Activated CD8-positive, alpha-beta T cell treated with anti-CD3 and anti-CD28 coated beads for 36 hours (primary cell): ENCODE measurements at places on chromosomes 1 and 21.
A peak's percentile ranks its signal among the peaks of the same experiment; 100 is the strongest.

DNA sequence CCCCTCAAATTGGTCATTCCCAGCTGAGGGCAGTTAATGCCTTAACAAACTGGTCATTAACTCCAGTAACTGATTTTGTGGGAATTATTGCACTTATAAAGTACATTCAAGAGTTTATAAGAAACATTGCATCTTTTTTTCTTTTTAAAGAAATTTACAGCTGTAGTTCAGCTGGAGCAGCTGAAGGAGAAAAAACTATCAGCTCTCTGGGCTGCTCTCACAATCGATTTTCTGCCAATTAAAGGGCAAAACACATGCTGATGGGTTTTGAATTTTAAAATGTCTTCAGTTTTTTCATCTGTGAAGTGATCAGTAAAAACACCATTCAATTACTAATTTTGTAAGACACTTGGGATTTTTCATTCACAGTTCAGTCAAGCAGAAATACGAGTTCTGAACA lies 74.7 kb downstream of the KIFAP3 start:
- no peaks in the 10 kb centered on the region for H3K27me3 ChIP-seq
- DNase-seq, result no peak
- H3K4me3 ChIP-seq, result no peak overlapping the region

GRCh38 chr21:42234464-42235241 lies 15.7 kb downstream of the ABCG1 start:
- H3K27ac ChIP-seq, result peak overlapping the region; percentile 97
- peaks cover 92% of the 10 kb centered on the region for H3K4me1 ChIP-seq
- peak; percentile 88 for DNase-seq
- H3K4me3 ChIP-seq, result peak overlapping the region; percentile 73
- H3K36me3 ChIP-seq, result peaks cover 16% of the 10 kb centered on the region

DNA sequence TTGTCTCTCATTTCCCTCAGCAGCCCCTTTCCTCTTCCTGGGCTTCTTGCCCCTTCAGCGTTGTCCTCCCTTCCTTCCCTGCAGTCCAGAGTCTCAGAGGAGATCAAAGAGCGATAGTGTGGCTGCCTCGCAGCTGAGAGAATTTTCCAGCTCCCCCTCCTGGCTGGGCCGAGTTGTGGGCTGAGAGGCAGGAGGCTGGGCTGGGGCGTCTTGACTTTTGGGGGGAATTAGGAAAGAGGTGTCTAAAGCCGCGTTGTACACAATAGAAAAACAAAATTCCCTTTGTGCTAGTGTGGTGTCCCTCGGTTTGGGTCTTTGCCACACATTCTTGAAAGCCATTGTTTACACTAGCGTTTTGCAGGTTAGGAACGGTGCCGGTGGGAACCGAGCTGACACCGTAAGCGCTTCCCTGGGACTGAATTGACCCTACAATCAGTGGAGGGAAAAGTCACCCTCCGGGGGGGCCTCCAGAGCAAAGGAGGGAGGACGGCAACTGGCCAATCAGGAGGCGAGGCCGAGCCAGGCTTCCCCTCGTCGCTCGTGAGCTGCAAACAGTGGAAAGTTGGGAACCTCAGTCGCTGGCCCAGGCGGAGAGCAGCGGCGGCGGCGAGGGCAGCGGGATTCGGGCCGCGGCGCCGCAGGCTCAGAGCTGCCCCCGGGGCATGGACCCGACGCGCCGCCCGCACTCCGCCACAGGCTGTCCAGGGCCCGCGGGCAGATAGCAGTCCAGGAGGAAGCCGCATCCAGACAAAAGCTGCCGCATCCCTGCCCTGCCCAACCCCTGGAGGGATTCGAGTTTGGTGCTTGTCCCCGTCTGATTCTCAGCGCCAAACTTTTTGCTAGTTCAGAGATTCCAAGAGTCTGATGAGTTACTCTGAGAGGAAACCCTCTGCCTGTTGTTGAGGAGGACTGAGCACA lies at the start of gene HMCN1:
Gene HMCN1 (plus strand): TSS at position 574 of the 918 bp plus-strand sequence. CDS start 389 bp downstream, outside the sequence.
- DNase-seq, result peak; percentile 7
- H3K4me1 ChIP-seq, result peaks cover 13% of the 10 kb centered on the region
- H3K36me3 ChIP-seq, result peaks cover 1% of the 10 kb centered on the region
- peaks cover 43% of the 10 kb centered on the region for H3K27me3 ChIP-seq

DNA sequence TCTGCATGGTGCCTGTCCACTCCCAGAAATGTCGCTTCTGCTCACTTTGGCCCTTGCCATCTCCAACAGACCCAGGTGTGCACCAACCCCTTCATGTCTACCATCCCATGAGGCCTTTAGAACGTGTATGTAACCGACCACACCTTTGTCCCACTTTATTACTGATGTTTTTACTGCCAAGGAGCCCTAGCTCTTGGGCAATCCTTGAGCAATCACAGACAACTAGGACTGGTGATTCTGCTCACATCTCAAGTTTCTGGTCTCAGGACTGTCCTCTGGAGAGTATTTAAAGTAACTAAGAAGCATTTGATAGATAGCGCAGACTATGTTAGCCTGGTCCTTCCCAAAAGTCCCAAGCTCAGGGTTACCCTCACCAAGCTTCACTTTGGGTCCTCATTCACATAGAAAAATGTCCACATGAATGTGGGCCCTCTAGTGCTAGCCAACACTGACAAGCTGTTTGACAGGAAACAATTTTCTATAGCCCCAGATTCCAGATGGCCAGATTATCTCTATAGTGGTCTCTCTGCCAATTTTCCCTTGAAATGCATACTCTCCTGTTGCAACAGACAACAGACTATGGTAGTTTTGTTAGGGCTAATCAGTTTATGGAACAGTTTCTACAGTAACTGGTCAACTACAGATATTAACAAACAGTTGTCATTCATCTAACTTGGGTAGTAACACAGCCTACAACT lies 6.9 kb upstream of the TMEM81 start:
- no peak for DNase-seq
- H3K4me1 ChIP-seq, result no peaks in the 10 kb centered on the region
- H3K36me3 ChIP-seq, result peaks cover 35% of the 10 kb centered on the region
